Thymus (tissue), 14 donors: ENCODE measurements at places on chromosomes 2 and 18. TPM values are rescaled to one million over a fixed set of nuclear protein-coding genes. Genes with fewer than 3 reads are reported as not detected.

GRCh38 chr2:85741833-85742455 is 11.8 kb upstream of the ATOH8 start:
- DNase-seq = no peak

The MCM6 gene
- 19.5 TPM for polyA plus RNA-seq

The OTX1 gene
- polyA plus RNA-seq = 0.09 TPM

DNA sequence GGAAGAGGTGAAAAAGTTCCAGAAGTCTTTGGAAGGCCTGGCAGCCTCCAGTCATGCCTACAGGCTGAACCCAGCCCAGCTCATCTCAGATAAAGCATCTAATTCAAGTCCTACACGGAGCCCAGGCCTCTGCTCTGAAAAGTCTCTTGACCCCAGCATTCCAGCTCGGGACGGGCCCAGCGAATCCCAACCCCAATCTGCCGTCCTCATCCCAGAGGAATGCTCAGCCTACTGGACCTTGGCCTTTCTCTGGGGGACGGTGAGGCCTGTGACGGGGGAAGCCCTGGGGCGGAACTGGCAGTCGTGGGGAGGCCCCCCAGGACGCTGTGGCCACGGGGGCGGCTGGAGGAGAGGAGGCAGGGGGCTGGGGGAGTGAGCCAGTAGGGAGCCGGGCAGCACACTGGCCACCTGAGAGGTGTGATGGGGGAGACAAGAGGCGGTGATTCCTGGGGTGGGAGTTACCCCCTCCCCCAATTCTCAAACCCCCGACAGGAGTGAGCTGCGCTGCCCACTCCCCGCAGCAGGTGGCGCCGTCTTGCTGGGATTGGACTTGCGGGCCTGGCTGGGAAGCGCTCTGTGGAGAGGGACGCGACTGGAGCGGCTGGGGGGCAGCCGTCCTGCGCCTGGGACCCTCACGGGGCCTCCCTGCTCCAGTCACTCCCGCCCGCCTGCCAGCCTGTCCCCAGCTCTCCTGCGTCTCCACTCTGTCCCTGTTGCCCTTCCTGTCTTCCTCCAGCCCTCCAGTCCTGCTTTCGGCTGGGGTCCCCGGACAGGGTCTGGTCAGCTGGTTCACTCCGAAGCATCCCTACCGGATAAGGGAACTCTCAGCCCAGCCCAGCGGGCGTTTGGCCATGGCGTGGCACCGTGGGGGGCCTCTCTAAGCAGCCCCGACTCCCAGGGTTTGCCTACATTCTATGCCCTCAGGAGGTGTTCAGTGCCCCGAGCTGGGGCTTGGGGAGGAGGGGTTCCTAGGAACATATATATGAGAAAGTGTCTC is 182.6 kb upstream of the HAAO start:
- DNase-seq = no peak

- DNase-seq = no peak
Measured at GRCh38 chr2:26018184-26019055, 15.5 kb upstream of the RAB10 start.

DNA sequence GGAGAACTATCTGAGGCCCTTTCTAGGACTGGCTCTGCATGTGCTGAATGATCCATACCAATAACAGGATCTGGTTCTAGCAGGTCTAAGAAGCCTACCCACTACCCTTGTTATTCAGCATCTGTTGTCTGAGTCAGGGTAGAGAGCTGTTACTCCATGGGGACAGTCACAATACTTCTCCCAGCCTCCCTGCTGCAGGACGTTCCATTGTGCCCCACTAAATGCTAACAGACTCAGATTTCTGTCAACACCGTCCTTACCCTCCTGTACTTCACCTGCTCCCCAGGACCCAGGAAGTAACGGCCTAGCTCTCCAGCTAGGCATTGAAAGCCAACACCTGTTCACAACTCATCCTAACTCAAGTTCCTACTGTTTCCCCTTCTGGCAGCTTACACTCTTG is 719.7 kb upstream of the ID2 start:
- DNase-seq = no peak

GRCh38 chr2:165877565-165878550 is 75.7 kb downstream of the TTC21B start:
- DNase-seq = no peak

The ANKRD62 gene
- polyA plus RNA-seq = not detected

The SULT1C2 gene
- 4.3 TPM for polyA plus RNA-seq

The NRP2 gene
- polyA plus RNA-seq = 6.4 TPM

- no peak for DNase-seq
Measured at GRCh38 chr2:104890685-104891069, 36.8 kb downstream of the POU3F3 start.

GRCh38 chr2:27431395-27431794 is 3.0 kb downstream of the NRBP1 start:
- DNase-seq = no peak

The EML6 gene
- 3.4 TPM for polyA plus RNA-seq

- no peak for DNase-seq
Measured at GRCh38 chr2:227423656-227424499, 36.1 kb upstream of the SCYGR1 start.

GRCh38 chr2:56347881-56348280 is 164.1 kb downstream of the CCDC85A start:
- DNase-seq = no peak

DNA sequence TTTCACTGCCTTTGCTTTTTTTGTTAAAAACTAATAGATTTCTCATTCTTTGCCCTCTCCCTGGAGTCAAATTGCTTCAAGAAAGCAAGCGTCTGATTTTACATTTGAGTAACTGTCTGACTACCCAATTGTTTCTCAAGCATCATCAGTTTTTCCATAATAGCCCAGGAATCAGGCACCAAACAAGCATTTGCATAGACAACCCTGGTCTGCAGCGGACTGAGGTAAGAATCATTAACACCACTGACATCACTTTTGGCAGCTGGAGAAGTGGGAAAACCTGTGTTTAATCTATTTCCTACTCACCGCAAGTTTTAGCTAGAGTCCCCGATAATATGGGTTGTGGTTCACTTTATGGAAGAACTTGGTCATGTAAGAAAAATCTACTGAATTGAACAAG is 55.7 kb downstream of the IRS1 start:
- no peak for DNase-seq

The LIMS4 gene
- 0.32 TPM for polyA plus RNA-seq

The GAREM1 gene
- polyA plus RNA-seq = 1.5 TPM

GRCh38 chr2:55157474-55157884 is 74.6 kb downstream of the CLHC1 start:
- no peak for DNase-seq

The NEU4 gene
- 1.1 TPM for polyA plus RNA-seq

The PDCD1 gene
- 12.7 TPM for polyA plus RNA-seq

The MZT2A gene
- polyA plus RNA-seq = 111 TPM

DNA sequence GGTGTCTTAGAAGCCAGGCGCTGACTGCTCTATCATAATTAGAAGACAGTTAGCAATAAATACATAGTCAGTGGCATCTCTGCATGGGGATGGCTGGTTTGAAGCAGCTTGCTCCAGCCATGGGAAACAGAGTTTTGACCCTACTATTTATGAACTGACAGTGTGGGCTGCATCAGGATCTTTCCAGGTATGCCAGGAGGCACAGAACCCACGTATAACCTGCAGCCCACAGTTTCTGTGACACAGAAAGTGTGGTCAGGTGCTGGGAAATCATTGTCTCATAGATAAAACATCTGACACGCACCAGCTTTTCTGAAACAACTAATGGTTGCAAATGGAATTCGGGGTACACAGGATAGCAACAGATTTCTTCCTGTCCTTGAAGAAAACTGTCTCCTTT is 34.7 kb downstream of the INPP4A start:
- no peak for DNase-seq

The UGT1A3 gene
- polyA plus RNA-seq = not detected
